ENCODE measurements at places on chromosomes 4 and X.

- DNase-seq: no peak
These were observed 48.2 kb upstream of the H2AZ1 start for GRCh38 chr4:99998062-99998867.

GRCh38 chrX:47482512-47483305, at the start of gene ZNF41:
Gene ZNF41 (minus strand): TSS chrX:47483222. CDS start chrX:47467481, 15,741 bp downstream.
- DNase-seq: peak; percentile 75

- no peak for DNase-seq
These were observed 31.4 kb downstream of the GAK start for GRCh38 chr4:900721-901120.

GRCh38 chr4:80259012-80259411, 7.5 kb upstream of the FGF5 start:
- no peak for DNase-seq

GRCh38 chr4:144350706-144351105, 210.2 kb upstream of the GYPA start:
- DNase-seq: no peak
